ENCODE measurements at places on chromosomes 2 and 18. TPM values are rescaled to one million over a fixed set of nuclear protein-coding genes. Genes with fewer than 3 reads are reported as not detected.

GRCh38 chr2:227613272-227613660 lies 1.4 kb downstream of the SCYGR3 start:
- no peaks in the 10 kb centered on the region for H3K4me1 ChIP-seq
- H3K27me3 ChIP-seq: no peaks in the 10 kb centered on the region
- no peak for DNase-seq

NDC80 gene
- polyA plus RNA-seq: 7.9 TPM

GCG gene
- not detected for polyA plus RNA-seq

DNA sequence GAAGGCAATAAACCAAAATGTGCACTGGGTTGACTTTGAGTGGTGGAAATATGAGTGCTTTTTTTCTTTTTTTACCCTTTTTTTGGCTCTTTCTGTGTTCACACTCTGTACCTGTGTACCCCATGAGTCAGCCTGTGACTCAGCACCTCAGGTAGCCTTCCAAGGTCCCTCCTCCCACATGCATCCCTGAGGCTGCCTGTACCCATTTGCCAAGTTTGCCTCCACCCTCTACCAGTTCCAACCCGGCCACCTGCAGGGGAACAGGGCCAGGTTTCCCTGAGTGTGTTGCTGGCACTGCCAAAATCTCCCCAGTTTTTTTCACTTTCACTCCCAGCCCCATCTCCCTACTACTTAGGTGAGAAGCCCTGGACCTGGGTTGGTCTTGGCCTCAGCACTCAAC lies 14.0 kb downstream of the CXCR1 start:
- DNase-seq: no peak
- H3K27me3 ChIP-seq: peaks cover 29% of the 10 kb centered on the region
- no peaks in the 10 kb centered on the region for H3K36me3 ChIP-seq
- H3K27ac ChIP-seq: no peak overlapping the region

MTIF2 gene
- 12.9 TPM for polyA plus RNA-seq

GRCh38 chr2:128403814-128404708 lies 85.4 kb upstream of the HS6ST1 start:
- DNase-seq: no peak
- H3K27me3 ChIP-seq: no peaks in the 10 kb centered on the region
- H3K4me3 ChIP-seq: no peak overlapping the region
- H3K36me3 ChIP-seq: no peaks in the 10 kb centered on the region
- no peaks in the 10 kb centered on the region for H3K4me1 ChIP-seq
- no peak overlapping the region for H3K27ac ChIP-seq

RUFY4 gene
- not detected for polyA plus RNA-seq

- no peak for DNase-seq
- H3K27ac ChIP-seq: no peak overlapping the region
Measured at GRCh38 chr2:14677039-14677438, 44.5 kb downstream of the LRATD1 start.

- no peak for DNase-seq
- H3K27ac ChIP-seq: no peak overlapping the region
- H3K4me3 ChIP-seq: no peak overlapping the region
- H3K27me3 ChIP-seq: no peaks in the 10 kb centered on the region
- H3K4me1 ChIP-seq: no peaks in the 10 kb centered on the region
Measured at GRCh38 chr2:166335284-166335683, 40.5 kb downstream of the SCN9A start.

DUSP19 gene
- polyA plus RNA-seq: 0.85 TPM

- H3K4me3 ChIP-seq: no peak overlapping the region
- H3K27ac ChIP-seq: no peak overlapping the region
- DNase-seq: no peak
- 0 out of 2 replicates have a peak, but pooled peaks cover 15% of the 10 kb centered on the region for H3K27me3 ChIP-seq
- H3K36me3 ChIP-seq: no peaks in the 10 kb centered on the region
Measured at GRCh38 chr2:44895061-44895460, 46.4 kb upstream of the SIX3 start.

DNA sequence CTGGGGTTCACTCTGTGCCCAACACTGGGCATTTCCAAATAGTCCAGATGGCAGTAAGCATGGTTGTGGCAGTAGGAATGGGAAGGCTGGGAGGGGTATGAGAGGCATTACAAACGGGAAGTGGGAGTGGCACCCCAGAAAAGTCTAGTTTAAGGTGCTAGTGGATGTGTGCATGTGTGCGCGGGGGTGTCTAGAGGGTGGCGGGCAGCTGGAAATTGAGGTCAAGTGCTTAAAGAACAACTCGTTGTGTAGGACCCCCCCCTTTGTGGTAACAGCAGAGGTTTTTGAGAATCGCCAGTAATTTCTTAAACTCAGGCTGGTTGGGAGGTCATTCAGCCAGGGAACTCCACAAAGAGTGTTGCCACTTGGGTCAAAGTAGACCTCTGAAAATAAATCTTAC lies 69.9 kb downstream of the RHBDD1 start:
- H3K36me3 ChIP-seq: peaks cover 3% of the 10 kb centered on the region
- no peaks in the 10 kb centered on the region for H3K27me3 ChIP-seq
- H3K4me1 ChIP-seq: peaks cover 9% of the 10 kb centered on the region

DNA sequence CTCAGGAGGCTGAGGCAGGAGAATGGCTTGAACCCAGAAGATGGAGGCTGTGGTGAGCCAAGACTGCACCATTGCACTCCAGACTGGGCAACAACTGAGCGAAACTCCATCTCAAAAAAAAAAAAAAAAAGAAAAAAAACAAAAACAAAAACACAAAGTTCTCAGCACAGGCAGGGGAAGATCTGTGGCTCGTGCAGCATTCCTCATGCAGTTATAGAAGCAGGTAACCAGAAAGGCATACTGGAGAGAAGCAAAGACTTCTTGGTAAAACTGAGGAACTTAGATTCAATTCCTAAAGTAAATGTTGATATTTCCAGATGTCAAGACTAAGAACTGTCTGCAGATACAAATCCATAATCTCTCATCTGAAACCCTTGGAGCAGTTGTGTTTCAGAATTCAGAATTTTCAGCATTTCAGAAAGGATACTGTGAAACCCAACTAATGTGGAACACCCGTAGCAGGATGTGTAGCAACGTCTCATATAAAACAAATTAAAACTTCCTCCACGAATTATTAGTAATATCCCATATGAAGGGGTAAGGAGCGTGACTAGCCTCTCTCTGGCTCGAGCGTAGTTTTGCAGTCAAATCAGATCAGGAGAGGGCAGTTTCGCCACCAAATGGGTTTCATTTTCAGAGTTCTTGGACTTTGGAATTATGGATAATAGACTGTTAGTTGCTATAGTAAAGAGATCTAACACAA lies 13.2 kb upstream of the SLC25A52 start:
- H3K27ac ChIP-seq: no peak overlapping the region
- no peak for DNase-seq
- H3K36me3 ChIP-seq: no peaks in the 10 kb centered on the region
- H3K4me1 ChIP-seq: no peaks in the 10 kb centered on the region

- no peak overlapping the region for H3K27ac ChIP-seq
- no peaks in the 10 kb centered on the region for H3K36me3 ChIP-seq
- no peaks in the 10 kb centered on the region for H3K27me3 ChIP-seq
- H3K4me3 ChIP-seq: no peak overlapping the region
- H3K4me1 ChIP-seq: no peaks in the 10 kb centered on the region
Measured at GRCh38 chr2:20208476-20208859, 16.5 kb downstream of the SDC1 start.

GRCh38 chr2:158715357-158715756 lies 79.8 kb upstream of the DAPL1 start:
- H3K36me3 ChIP-seq: no peaks in the 10 kb centered on the region
- H3K27me3 ChIP-seq: no peaks in the 10 kb centered on the region
- H3K4me1 ChIP-seq: no peaks in the 10 kb centered on the region

GRCh38 chr2:60411295-60411694 lies 142.2 kb downstream of the BCL11A start:
- H3K27me3 ChIP-seq: peaks cover 17% of the 10 kb centered on the region
- no peaks in the 10 kb centered on the region for H3K36me3 ChIP-seq
- H3K27ac ChIP-seq: no peak overlapping the region
- no peak overlapping the region for H3K4me3 ChIP-seq

- DNase-seq: peak; percentile 6
- H3K36me3 ChIP-seq: no peaks in the 10 kb centered on the region
- H3K27ac ChIP-seq: no peak overlapping the region
- no peak overlapping the region for H3K4me3 ChIP-seq
Measured at GRCh38 chr2:173568054-173568453, 213.4 kb downstream of the CDCA7 start.

DNA sequence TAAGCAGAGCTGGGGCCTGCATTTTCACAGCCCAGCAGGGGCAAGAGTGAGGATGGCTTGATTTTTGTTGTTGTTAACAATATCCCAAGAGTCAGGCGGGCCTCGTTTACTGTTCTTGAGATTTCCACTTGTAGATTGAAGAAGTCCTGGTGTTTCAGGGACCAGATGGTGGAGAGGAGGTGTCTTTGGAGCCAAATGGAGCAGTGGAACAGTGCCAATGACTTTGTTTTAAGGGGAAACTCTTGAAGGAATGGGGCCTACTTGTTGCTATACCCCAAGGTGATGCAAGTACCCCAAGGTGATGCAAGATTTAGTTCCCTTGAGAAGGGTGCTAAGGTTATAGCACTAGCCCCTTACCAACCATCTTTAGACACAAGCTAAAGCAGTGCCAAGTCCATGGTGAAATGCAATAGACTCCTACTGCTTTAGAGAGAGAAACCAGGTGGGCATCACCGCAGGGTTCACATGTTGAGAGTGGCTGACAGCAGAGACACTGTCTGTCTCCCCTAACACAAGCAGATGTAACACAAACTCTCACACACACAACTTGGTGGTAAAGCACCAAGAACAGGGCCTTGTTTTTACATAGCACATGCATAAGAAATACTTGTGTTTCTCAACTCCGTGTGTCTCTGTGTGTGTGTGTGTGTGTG lies 44.0 kb downstream of the HK2 start:
- no peak overlapping the region for H3K4me3 ChIP-seq
- no peak for DNase-seq
- no peaks in the 10 kb centered on the region for H3K27me3 ChIP-seq
- H3K4me1 ChIP-seq: no peaks in the 10 kb centered on the region
- H3K36me3 ChIP-seq: peaks cover 51% of the 10 kb centered on the region

DNA sequence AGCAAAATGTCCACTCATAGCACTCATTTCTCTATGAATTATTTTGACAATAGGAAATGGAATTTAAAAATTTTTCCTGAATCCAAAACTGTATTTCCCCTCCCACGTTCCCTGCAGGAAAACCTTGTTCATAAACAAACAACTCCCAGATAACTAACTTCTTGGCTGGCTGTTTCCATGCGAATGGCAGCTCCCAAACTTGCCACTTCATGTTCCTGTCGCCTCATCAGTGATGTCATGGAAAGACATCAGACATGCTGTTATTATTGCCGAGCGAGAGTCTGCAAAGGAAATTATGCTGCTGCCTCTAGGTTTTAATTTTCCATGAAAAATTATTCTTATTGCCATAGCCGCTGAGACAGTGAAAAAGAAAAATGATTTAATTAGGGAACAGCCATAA lies 117.0 kb upstream of the RIOK3 start:
- no peaks in the 10 kb centered on the region for H3K27me3 ChIP-seq
- DNase-seq: no peak
- no peaks in the 10 kb centered on the region for H3K36me3 ChIP-seq
- no peak overlapping the region for H3K27ac ChIP-seq
- H3K4me1 ChIP-seq: peaks cover 6% of the 10 kb centered on the region
- no peak overlapping the region for H3K4me3 ChIP-seq

All from SK-N-SH (cell line).